ENCODE measurements at places on chromosomes 11 and 22. TPM values are rescaled to one million over a fixed set of nuclear protein-coding genes. Genes with fewer than 3 reads are reported as not detected.

BRSK2 gene
- 0.39 TPM for total RNA-seq

GVQW3 gene
- 4.0 TPM for total RNA-seq

FOLR1 gene
- total RNA-seq, result not detected

GRCh38 chr11:441043-441417 is 781 bp downstream of the ANO9 start:
- DNase-seq, result no peak

- no peak for DNase-seq
Observed at GRCh38 chr11:7677796-7678201, 4.5 kb upstream of the CYB5R2 start.

- DNase-seq, result no peak
Observed at GRCh38 chr11:1109918-1110705, 35.4 kb downstream of the MUC2 start.

- DNase-seq, result no peak
Observed at GRCh38 chr11:129610125-129610524, 205.5 kb upstream of the TMEM45B start.

DNA sequence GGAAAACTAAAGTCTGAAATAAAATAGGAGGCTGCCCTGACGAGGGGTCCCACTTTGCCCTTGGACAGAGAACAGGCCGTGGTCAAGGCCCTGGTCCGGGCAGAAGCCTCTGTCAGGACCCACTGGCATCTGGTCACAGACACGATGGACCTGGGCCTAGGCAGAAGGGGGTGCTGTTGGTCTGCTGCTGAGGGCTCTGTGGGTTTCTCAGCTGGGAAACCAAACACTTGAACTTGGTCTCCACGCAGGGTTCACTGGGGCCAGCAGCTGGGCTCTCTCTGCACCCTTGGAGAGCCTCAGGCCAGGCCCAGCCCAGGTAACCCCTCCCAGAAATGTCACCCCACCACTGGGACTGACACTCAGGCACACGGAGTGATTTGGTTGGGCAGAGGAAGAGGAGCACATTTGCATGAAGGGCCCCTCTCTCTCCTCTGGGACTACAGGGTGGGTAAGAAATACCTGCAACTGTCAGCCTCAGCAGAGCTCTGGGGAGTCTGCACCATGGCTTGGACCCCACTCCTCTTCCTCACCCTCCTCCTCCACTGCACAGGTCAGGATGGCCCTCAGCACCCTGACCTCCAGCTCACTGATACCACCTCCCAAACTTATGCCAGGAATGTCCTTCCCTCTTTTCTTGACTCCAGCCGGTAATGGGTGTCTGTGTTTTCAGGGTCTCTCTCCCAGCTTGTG is 48.1 kb upstream of the TOP3B start:
- no peak for DNase-seq

- DNase-seq, result no peak
Observed at GRCh38 chr11:123406441-123407129, 23.5 kb upstream of the GRAMD1B start.
